ENCODE measurements at places on chromosomes 1 and 21.

DNA sequence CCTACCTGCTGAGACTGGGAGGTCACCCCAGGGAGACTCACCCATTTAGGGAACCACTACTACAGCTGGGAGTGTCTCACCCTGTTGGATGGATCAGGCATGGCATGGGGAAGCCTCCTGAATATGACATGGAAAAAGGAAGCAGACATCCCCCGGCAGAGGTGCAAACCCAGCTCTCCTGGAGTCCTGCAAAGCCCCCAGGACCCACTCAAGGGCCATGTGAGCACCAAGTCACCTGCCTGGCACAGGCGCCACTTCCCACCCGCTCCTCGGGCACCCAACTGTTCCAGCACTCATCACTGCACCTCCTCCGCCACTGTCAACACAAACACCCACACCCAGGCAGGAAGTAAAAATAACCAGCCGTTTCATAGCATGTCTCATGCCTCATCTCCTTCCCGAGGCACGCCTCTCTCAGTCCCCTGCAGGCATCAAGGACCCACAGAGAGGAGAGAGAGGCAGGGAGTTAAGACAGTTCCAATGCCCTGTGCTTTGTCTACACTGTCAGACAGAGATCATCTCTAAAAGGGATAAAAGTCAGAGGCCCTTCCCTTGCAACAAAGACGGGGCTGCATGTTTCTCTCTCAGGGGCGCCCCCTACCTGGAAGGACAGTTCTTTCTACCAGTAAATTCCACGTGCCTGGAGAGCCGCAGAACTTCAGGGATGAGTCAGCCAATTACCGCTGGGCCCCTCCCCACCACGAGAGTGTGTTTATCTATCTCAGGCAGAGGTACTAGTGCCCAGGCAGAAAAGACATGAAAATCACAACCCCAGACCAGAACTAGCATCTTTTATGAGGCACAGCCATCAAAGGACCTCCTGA is 150.1 kb upstream of the SOD1 start:
- peak; percentile 18 for DNase-seq

- no peak for DNase-seq
Measured at GRCh38 chr1:114216431-114217173, 62.9 kb upstream of the SYT6 start.

DNA sequence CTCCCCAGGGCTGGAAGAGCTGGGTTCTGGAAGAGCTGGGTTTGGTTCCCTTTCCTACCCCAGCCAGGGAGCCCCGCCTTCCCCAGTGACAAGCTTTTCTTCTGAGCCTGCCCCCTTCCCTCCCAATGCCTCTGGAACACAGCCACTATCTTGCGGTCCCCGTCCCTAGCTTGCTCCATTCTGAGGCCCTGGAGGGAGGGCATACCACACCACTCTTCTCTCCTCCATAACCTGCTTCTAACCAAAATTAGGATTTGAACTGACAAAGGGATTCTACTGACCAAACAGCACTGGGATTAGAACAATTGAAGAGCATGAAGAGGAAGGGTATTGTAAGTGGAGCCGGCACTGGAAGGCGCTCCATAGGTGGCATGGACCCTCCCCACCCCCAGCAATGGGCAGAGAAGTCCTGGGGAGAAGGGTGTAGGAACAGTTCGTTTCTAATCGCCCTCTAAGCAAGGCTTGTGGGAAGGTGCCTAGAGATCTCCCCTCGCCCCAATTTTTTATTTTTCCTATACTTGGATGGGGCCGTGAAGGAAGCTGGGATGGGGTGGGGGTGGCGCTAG is 690 bp downstream of the C1orf216 start:
- no peak for DNase-seq

DNA sequence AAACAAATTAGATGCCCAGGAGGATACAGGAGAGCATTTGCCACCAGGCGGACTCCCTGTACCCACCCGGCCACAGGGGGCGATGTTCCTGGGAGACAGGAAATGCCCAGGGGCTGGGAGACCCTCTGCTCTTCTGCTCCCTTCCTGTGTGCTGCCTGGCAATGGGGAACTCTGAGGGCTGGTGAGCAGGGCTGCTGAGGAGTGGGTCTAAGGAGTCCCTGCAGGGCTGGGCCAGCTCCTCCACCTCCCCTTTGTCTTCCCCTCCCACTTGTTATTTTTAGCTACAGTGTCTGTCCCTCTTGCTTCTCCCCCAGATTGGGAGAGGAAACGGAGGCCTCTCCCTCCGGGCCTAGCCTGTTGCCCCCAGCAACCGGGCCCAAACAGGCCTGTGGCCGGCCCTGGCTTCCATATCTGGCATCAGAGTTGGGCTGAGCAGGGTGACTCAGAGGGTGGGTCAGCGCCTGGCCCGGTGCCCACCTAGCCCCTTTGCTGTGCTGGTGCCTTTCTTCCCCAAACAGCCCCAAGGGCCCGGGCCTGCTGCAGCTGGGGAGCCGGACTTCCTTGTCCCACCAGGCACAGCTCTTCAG is 11.6 kb downstream of the LMNA start:
- peak; percentile 75 for DNase-seq

DNA sequence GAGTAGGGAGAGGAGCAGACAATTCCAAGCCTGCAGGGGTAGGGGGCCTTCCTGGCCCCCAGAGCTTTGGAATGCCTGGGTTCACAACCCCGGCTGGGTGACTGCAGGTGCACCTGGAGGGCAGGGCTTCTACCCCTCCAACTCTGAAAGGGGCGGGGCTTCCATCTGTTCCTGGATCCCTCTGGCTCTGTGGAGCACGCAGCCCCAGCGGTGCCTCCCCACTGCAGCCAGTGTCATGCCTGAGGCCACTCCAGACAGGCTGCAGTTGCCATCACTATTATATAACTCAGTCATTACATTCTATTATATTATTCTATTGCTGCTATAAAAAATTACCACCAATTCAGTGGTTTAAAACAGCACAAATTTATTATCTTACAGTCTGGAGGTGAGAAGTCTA is 12.5 kb upstream of the FNBP1L start:
- DNase-seq = no peak

- DNase-seq = no peak
Measured at GRCh38 chr21:42392731-42393442, 3.0 kb downstream of the TMPRSS3 start.

DNA sequence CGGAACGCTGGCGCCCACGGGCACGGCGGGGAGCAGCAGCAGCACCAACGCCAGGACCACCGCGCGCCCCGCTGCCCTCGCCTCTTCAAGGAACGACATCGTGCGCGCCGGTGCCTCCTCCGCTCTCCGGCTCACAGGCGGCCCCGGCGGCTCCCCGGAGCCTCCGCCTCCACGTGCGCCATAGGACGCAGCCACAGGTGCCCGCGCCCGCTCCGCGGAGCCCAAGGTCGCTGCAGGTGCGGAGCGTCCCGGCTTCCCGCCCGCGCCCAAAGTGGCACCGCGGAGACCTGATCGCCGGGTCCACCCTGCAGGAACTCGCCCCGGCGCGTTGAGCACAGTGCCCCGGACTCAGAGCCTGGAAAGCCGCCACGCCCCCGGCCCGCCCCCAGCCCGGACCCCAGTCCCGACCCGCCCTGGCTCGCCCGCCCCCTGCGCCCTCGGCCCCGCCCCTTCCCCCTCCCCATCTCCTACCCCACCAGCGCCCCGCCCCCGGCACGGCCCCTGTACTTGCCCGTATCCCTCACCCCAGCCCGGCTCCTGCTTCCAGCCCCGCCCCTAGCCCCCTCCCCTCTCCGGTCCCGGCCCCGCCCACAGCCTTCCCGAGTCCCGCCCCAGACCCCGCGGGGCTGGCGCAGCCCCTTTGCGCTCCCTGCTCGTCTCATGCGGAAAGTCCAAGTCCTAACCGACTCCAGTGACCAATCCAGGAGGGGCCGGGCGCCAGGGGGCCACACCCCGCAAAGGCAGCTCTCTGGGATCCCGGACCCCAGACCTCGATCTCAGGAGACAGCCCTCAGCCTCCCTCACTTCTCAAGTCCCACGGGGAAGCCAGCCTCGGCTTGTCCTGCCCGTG is at the start of gene MEGF6:
Gene MEGF6, minus strand, starts transcription at position 339 of the 850 bp plus-strand sequence. Its CDS starts 240 bp downstream, at position 99.
- no peak for DNase-seq

- DNase-seq = no peak
Measured at GRCh38 chr1:6348511-6349191, 44.9 kb downstream of the ACOT7 start.

DNA sequence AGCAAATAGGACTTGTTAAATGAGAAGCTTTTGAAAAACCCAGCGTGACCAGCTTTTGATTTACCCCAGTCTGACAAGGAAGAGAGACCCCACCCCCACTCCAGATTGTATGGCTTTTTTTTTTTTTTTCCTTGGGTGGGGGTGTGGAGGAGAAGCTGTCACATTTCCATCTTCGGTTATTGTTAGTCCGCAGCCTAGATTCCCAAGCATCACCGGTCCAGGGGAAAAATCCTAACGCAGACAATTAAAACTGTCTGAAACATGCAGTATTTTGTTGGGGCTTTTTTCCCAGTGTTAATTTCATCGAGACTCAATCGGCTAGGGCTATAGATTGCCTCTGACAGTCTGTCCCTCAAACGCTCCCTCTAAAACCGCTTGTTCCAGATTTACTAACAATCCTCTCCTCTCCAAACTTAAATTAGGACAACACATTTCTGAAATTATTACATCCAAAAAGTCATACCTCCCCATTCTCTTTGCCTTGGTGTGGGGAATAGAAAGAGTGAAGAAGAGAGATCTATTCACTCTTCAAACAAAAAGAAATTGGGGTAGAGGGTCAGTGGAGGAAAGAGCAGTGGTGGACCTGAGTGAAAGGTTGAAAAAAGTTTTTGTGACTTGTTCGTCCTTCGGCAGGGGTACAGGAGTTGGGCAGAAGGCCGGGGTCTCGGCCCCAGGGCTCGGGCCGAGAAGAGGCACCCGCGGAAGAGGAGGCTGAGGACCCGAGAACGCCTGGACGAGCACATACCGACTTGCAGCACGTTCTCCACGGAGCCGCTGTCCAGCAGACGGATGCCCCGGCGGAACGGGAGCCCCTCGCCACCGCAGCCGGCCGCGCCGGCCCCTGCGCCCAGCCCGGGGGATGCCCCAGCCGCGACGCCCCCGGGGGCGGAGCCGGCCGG is 1.1 kb downstream of the ZSWIM5 start:
- DNase-seq = no peak

GRCh38 chr1:219434923-219435297 is 178.0 kb downstream of the ZC3H11B start:
- DNase-seq = no peak

DNA sequence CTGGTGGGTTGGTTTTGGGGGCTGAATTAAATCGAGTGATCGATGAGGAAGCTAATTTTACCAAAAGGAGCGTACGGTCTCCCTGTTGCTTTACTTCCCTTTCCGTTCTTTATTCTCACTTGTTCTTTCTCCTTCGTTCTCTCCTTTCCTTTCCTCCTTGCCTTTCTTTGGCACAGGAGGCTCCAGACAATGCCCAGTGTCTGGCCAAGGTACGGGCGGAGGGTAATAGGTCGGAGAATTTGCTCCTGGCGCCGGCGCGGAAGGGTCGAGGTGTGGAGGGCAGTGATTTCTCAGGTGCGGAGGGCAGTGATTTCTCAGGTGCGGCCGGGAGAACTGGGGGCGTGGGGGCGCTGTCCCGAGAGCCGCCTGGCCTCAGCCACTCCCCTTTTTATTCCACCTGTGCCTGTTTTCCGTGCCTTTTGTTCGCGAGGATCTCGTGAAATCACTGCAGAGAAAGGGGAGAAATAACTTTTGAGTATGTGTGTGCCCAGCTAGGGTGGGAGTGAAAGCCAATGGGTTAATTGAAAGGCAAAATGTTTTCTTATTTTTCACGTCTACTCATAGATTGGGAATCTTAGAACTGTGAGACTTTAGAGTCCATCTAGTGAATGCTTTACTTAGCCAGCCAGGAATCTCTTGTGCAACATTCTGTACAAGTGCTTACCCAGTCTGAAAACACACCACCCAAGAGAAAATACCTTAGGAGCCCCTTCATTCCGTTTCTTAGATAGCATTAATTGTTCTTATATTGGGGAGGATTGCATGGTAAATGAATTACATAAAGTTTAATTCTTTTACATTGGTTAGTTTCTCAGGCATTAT is 1.3 kb downstream of the FNBP1L start:
- no peak for DNase-seq

GRCh38 chr1:117795190-117795589 is 134.2 kb downstream of the GDAP2 start:
- DNase-seq = no peak

DNA sequence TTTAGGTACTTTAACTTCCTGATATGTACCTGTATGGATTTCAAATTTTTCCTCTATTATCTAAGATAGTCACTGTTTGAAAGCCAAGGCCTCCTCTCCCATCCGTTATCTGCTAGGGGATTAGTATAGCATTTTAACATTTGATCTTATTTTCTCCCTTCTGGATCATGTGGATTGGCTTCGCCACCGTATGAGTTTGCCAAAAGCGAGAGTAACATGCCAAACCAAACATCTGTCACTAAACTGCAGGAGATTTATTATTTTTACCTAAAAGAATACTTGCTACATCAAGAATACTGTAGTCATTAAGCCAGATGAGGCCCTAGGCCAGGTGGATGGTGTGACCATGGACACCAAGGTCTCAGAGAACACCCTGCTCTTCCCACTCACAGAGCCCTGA is 28.5 kb upstream of the EEIG2 start:
- DNase-seq = no peak

- DNase-seq = peak; percentile 72
Measured at GRCh38 chr1:33336580-33336979, 15.7 kb upstream of the A3GALT2 start.

DNA sequence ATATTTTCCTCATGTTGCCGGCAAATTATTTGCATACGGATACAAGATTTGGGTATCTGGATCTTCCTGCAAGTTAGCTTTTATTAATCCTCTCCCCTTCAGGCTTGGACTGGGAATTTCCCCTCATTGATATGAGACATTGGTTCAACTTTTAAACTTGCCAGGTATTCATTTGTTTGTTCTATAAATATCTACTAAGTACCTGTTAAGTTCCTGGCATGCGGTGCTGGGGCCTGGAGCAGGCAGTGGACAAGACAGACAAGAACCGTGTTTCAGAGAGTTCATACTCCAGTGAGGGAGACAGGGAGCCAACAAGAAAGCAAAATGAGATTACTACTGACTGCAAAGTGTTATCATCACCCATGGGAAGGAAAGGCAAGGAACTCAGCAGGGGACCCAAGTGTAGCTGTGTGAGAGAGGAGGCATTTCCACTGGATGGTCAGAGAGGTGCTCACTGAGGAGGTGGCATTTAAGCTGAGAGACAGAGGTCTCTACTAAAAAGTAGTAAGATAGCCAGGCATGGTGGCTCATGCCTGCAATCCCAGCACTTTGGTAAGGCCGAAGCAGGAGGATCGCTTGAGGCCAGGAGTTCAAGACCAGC is 39.1 kb upstream of the FHAD1 start:
- no peak for DNase-seq

- no peak for DNase-seq
Measured at GRCh38 chr1:150472601-150473200, 14.5 kb upstream of the TARS2 start.

GRCh38 chr1:40451238-40451585 is 936 bp downstream of the ZFP69B start:
- no peak for DNase-seq

GRCh38 chr1:93288558-93288957 is 57.1 kb upstream of the DR1 start:
- DNase-seq = no peak

GRCh38 chr21:33394260-33394659 is 9.0 kb upstream of the IFNGR2 start:
- DNase-seq = no peak

Data from SHP77 treated with DMSO at 0.1 percent for 48 hours (cell line).